ENCODE measurements at places on chromosomes 4 and X. TPM values are rescaled to one million over a fixed set of nuclear protein-coding genes. Genes with fewer than 3 reads are reported as not detected.

TEX13B gene
- not detected for total RNA-seq

P2RY4 gene
- not detected for total RNA-seq

TRIM2 gene
- total RNA-seq, result 80.3 TPM

IL21 gene
- total RNA-seq, result not detected

PNCK gene
- 0.34 TPM for total RNA-seq

C4orf51 gene
- not detected for total RNA-seq

BMX gene
- not detected for total RNA-seq

DNA sequence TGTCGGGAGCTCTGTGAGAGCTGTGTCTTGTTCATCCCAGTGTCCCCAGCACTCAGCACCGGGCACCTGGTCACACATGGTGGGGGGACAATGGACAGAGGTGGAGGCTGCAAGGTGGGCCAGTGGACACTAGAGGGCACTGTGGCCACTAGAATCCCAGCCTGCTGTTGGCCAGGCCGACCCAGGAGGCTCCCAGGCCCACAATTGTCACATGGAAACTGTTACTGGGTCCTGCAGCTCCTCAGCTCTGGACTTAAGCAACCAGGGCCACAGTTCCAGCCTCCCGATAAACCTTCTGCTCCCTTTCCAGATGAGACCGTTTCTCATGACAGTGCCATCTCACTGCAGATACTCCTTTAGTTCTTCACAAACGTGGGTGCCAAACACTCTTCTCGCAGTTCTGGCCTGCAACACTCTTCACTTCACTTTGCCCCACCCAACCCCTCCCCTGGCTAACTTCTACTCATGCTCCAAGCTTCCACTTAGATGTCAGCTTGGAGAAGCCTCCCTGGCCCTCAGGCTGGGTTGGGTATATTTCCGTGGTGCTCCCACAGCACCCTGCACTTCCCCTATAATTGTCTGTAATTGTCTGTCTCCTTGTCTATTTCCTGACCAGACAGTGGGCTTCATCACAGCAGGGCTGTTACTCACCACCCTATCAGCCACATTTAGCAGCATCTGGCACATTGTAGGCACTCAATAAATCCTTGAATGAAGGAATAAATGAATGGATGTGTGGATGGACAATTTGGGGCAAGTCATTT is 3.5 kb upstream of the IQSEC2 start:
- DNase-seq, result no peak

GRCh38 chrX:131739823-131740222 is 195.9 kb downstream of the OR13H1 start:
- no peak for DNase-seq

DNA sequence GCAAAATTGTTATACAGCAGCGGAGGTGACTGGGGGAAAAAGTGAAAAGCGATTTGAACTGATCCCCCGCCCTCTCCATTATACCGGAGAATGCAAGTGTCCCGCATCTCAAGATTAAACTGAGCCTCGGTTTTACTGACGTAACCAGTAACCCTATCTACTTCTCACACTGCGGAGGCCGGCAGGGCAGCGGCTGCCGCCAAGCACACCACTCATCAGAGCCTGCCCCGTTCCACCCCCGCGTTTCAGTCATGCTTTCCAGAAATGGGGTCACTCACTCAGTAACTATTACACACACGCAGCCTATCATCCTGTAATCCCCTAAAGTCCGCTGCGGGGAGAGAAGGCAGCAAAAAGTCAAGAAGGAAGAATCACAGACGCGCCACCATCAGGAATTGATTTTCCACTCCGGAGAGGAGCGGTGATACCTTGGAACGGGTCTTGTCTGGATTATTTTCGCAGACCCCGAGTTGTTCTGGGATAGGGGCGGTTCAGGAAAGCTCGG is 1.4 kb downstream of the RPS6KA3 start:
- DNase-seq, result peak; percentile 14

DNA sequence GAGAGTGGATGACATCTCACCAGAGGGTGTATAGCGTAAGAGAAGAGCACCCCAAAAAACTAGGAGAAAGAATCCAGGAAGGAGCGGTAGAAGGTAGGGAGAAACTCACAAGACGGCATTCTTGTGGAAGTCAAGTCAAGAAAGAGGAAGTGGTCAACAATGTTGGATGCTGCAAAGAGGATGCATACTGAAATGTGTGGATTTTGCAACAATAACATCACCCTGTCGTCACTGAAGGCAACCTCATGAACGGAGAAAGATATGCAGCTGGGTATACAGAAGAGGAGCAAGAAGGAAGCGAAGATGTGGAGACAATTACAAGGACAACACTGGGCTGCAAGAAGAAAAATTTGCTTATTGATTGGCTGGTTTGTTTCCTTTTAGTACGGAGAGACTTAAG is 11.4 kb upstream of the TAPT1 start:
- no peak for DNase-seq

GRCh38 chrX:48972220-48973164 is 848 bp upstream of the KCND1 start:
- no peak for DNase-seq

DNA sequence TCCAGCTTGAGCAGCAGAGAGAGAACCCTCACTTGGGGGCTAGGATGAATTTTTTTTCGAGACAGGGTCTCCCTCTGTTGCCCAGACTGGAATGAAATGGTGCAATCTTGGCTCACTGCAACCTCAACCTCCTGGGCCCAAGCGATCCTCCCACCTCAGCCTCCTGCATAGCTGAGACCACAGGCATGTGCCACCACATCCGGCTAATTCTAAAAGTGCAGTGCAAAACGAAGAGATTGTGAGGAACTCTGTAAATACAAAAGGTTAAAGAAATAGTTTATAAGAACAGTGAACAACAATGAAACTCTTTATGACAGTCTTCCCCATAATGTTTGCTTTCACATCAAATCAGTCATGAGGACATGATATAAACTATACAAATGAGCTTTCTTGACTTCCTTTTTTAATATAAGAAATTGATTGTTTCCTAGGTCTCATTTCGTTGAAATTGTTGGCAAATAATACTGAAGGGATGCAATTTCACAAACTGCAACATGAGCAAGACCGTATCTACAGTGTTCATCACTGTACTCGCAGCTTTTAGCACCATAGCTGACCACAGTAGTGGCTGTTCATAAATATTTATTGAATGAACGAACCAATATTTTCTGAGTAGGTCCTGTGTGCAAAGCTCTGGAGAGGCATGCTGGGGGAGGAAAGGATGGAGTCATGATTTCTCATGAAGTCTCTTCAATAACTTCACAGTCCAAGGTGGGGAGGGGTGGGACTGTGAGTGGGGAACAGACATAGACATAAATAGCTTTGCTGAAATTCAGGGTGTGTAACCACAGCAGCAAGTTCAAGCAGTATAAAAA is 116.1 kb downstream of the SHROOM3 start:
- no peak for DNase-seq

DNA sequence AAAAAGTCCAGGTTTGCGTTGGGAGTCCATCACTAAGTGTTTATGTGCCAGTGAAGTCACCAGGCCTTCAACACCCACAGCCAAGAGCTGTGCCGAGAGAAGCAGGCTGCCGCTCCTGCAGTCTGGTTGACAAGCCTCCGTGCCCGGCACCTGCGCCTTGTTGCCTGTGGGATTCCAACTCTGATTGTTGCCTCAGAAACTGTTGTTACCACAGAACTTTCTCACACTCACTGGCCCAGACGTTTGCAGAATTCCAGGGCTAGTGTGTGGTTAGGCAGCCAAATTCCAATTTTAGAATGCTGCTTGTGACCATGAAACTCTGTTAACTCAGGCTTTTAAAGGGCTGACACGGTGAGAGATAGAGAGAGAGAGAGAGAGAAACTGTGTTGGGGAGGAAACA is 119.5 kb upstream of the LIMCH1 start:
- DNase-seq, result peak; percentile 66

DNA sequence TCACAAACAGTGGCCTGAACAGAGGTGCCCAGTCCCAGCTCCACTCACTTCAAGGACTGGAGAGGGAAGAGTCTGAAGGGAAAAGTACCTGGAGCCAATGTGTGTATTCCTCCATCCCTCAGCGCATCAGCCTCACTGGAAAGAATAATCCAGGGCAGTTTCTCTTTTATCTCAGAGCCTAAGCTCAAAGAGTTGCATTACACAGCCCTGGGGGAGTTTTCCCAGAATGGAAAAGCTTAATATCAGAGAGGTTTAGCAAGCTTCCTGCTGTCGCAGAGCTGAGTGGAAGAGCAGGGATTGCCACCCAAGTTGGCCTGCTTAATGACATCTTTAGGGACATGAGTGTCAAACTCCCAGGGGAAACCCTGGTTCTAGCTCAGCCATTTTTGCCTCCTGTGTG is 80.4 kb upstream of the MSX1 start:
- no peak for DNase-seq

- DNase-seq, result no peak
These were observed 13.0 kb upstream of the TMEM156 start for GRCh38 chr4:39044956-39045826.

GRCh38 chrX:8245411-8245810 is 74.3 kb upstream of the VCX2 start:
- DNase-seq, result no peak

DNA sequence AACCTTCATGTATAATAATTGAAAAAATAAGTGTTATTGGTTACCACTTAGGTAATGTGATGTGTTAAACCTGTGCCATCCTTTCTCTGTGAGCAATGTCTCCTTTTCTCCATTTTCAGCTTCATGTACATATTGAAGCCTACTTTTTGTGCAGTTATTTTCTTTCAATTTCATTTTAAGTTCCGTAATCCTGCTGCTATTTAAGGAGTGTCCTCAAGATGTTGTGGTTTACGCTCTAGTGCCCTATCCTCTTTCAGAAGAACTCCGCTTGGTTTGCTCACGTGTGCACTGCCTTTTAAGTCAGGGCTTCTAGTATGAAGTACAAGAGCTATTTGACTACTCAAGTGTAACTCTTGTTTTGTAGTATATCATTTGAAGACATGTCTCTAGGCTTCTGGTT is 2253.2 kb upstream of the TENM3 start:
- DNase-seq, result peak; percentile 80

DNA sequence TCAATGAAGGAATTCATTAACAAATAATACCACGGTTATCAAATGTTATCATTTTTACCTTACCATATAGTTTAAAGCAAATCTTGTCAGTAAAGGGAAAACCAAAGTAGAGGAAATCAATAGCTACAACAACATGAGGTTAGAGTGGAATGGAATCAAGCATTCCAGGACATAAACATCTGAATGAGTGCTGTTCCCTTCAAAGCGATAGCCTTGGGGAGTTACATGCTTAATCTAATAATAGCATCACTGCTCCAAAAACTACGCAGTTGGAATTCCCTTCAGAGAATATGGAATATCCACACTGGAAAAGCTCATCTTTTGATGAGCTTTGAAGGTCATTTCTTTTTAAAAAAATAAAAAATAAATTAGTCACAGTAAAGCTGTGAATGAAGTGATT is 31.2 kb downstream of the PDE5A start:
- no peak for DNase-seq

DNA sequence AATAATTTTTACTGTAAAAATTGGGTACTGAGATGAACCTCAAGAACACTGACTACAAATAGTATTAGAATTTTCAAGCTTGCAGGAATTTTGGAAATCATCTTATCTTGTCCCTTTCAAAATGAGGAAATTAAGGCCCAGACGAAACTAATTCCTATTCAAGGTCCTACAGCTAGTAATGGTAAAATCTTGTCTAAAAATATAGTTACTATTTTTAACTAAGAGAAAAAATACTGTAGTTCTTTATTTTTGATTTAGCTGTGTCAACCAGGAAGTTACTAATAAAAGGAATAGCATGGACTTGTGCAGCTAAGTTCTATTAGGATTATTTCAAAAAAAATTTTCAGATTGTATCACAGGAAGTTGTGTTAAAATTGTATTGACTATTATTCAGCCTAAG is 12.7 kb downstream of the PRIMPOL start:
- DNase-seq, result no peak

DNA sequence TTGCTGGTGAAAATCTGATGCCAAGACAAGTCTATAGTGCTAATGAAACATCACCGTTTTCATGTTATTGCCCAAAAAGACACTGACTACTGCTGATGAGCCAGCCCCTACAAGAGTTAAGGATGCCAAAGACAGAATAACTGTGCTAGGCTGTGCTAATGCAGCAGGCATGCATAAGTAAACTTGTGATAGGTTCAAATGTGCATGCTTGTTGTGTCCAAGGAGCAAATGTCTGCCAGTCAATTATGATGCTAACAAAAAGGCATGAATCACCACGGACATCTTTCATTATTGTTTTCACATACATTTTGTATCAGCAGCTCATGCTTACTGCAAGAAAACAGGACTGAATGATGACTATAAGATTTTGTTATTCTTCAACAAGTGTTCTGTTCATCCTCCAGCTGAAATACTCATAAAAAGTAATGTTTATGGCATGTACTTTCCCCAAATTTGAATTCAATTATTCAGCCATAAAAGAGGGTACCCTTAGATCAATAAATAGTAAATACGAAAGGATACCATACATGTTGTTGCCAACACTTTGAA is 306.9 kb upstream of the ARSJ start:
- DNase-seq, result no peak

- no peak for DNase-seq
These were observed 18.9 kb upstream of the RASGEF1B start for GRCh38 chr4:81490403-81491160.

DNA sequence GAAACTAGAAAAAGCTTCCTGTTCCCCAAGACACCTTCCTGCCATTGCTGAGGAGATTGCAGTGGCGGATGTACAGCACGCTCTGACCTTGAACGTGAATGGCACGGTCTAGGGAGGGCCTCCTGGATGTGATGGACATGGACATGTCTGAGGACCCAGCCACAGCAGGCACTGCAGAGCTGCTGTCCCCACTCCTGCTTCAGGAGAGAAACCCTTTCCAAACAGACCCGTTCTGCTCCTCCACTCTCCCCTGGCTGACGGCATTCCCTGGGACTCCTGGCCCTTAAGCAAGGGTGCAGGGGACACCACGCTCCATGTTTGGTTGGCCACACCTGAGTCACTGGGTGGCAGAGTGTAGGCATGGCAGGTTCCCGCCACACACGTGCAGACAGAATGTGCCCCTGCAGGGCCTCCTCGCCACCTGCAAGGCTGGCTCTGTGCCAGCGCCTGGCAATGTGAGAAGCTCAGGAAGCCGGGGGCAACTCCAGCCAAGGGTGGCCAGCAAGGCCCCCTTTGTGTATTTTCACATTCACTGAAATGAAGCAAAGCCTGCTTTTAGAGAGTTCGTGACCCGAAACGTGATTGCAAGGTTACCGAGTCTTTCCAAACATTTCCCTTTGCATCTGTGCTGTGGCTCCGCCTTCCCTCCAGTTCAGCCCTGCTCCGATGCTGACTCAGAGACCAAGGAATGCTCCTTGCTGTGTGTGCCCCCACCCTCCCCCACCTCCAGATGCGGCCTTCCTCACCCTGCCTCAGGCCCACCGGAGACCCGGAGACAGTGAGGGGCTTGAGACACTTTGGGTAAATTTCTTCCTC is 46.1 kb downstream of the HTRA3 start:
- DNase-seq, result peak; percentile 81

- no peak for DNase-seq
These were observed 39.3 kb downstream of the RAB33B start for GRCh38 chr4:139493176-139493575.

DNA sequence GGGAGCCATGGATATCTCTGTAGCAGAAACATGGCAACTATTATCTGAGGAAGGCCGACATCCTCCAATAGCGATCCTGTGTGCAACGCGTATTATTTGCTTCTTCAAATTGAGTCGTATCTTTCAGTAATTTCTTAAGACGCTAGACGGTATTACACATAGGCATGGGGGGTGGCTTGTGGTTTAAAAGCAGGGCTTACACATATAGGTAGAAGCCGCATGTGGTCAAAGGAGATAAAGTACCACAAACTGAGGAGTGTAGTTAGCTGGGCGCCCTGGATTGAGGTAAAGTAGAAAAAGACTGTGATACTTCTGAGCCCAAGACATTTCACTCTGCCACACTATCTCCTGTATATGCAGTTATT is 94.6 kb downstream of the SORBS2 start:
- no peak for DNase-seq
